ENCODE measurements at places on chromosomes 4 and X.

- no peak for DNase-seq
Observed at GRCh38 chrX:23341452-23341851, 6.8 kb downstream of the PTCHD1 start.

DNA sequence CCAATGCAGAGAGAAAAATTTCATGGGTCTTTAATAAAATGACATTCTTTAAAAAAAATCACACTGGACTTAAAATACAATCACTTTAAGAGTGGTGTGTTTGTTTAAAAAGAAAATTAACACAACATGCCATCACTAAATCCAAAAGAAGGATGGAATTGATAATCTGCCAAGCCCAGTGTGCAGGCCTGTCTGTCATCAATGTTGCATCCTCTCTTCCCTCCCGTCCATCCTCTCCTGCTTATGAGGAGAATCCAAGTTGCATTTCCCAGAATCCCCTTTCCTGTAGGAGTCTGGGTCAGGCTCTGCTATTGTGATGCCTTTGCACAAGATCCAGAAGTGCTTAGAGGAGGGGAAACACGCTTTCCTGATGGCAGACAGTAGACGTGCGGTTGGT lies 169.4 kb downstream of the MID1 start:
- no peak for DNase-seq

DNA sequence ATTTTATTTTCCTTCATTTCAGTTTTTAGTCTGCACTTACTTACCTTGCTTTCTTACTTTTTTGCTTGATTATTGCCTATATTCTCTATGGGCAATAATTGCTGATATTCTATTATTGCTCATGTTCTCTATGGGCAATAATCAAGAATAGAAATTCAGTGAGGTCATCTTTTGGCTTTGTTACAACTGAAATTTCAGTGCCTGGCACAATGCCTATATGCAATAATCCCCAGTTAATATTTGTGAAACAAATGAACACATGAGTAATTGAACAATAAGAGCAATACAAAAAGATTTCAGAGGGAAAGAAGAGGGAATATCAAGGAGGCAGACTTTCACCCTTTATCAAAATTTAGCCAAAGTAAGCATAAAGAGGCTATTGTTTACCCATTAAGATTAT lies 48.6 kb upstream of the ARSJ start:
- DNase-seq = no peak

- DNase-seq = no peak
Observed at GRCh38 chr4:86333236-86333635, 26.6 kb downstream of the MAPK10 start.

DNA sequence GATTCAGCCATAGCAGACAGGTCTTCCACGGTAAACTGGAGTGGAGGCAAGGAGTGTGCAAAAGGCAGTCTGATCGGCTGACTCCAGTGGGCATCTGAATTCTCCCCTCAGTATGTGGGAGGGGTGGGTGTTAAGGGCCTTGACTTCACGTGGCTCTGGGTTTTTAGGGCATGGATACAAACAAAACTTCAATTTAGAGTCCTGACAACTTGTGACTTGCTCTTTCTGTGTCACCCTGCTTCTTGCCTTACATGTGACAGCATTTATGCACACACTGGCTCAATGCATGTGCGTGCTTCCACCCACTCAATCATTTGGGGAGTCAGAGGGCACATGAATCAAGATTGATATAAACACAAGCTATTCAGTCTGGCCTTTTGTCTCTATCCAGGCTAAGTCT lies 17.5 kb downstream of the PLP1 start:
- no peak for DNase-seq

All from stimulated activated CD4-positive, alpha-beta T cell treated with anti-CD3 and anti-CD28 coated beads, Interleukin-12 subunit alpha, Interleukin-12 subunit beta, amount 100 ng/mL, for 24 hours (primary cell).